ENCODE measurements at places on chromosomes 5 and 9. TPM values are rescaled to one million over a fixed set of nuclear protein-coding genes. Genes with fewer than 3 reads are reported as not detected.

- H3K27ac ChIP-seq, result no peak within 1 kb of the TSS
- peak; percentile 86 for DNase-seq
- H3K27me3 ChIP-seq, result peaks cover 38% of the 10 kb centered on the region
- H3K4me3 ChIP-seq, result peak within 1 kb of the TSS; percentile 68
These were observed at the start of gene F2RL1 for GRCh38 chr5:76818844-76819831. Gene F2RL1 (plus strand): TSS chr5:76819030. CDS start chr5:76819183, 153 bp downstream.

DNA sequence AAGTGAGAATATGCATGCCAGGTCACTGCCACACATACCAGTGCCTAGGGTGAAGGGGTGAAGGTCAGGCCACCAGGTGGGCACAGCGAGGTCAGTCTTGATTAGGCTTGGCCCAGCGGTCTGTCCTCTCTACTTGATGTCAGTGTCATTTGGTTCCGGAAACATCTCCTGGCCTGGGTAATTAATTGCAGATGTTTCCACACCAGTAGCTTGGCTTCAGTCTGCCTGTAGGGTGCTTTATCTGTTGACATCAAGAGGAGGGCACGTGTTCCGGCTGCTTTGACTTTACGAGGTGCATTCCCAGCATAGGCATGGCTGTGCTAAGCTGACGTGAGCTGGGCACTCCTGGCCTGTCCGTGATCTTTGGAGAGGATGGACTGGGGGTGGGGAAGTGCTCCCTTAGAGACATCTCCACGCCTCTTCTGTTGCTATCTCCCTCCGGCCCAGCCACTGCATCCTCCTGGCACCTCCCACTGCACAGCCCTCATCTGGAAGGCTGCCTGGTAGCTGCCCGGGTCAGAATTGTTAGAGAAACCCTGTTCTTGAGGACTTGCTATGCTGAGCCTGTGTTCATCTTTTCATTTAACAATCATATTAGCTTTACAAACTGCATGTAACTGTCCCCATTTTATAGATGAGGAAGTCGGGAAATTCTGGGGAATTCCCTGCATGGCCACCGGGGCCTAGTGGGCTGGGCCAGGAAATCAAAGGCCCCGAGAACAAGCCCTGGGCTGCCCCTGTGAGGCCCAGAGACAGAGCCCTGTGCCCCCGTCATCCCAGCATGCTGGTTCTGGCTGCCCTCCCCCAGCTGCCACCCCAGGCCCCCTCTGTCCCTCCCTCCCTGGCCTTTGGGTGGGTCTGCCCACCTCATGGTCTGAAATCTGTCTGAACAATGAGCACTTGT, 29.1 kb downstream of the JADE2 start:
- H3K4me3 ChIP-seq, result no peak overlapping the region
- H3K36me3 ChIP-seq, result peaks cover 13% of the 10 kb centered on the region
- no peaks in the 10 kb centered on the region for H3K27me3 ChIP-seq
- peaks cover 70% of the 10 kb centered on the region for H3K4me1 ChIP-seq

DNA sequence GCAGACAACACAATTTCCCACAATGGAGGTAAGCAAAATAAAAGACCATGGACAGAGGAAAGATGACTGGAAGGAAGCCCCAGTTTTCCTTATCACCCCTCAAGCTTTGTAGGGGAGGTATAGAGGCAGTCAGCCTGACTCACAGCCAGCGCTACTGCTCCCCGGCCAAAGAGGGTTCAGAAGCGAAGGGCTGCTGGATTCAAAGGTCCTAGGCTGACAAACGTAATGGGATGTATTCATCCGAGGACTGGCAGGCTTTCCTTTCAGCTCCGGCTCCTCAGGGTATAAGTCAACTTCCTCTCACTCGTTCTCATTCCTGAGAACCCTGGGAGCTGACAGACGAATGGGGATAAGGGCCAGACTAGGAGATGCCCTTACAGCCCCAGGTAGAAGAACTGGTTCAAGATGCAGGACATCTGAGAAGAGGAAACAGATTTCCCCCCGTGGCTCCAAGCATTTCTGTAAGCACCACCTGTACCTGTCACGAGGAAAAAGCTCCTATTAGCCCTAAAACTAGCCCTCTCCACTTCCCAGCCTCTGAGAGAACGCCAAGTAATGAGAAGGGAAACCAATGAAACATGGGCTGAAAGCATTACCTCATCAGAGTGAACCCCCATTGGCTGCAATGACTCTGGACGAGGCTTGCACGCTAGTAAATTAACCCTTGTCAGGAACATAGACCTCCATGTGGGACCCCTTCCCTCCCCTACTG, 22.1 kb upstream of the FAM13B start:
- no peak overlapping the region for H3K4me3 ChIP-seq
- H3K4me1 ChIP-seq, result no peaks in the 10 kb centered on the region
- no peak overlapping the region for H3K27ac ChIP-seq
- H3K27me3 ChIP-seq, result no peaks in the 10 kb centered on the region

- no peaks in the 10 kb centered on the region for H3K4me1 ChIP-seq
- H3K4me3 ChIP-seq, result no peak overlapping the region
- no peak overlapping the region for H3K27ac ChIP-seq
- H3K36me3 ChIP-seq, result no peaks in the 10 kb centered on the region
These were observed 9.2 kb upstream of the HTR4 start for GRCh38 chr5:148663509-148663908.

GRCh38 chr5:133967698-133968203, 674 bp downstream of the C5orf15 start:
- DNase-seq, result no peak
- H3K36me3 ChIP-seq, result peaks cover 5% of the 10 kb centered on the region
- H3K27ac ChIP-seq, result peak overlapping the region; percentile 89
- H3K4me1 ChIP-seq, result peaks cover 13% of the 10 kb centered on the region

DNA sequence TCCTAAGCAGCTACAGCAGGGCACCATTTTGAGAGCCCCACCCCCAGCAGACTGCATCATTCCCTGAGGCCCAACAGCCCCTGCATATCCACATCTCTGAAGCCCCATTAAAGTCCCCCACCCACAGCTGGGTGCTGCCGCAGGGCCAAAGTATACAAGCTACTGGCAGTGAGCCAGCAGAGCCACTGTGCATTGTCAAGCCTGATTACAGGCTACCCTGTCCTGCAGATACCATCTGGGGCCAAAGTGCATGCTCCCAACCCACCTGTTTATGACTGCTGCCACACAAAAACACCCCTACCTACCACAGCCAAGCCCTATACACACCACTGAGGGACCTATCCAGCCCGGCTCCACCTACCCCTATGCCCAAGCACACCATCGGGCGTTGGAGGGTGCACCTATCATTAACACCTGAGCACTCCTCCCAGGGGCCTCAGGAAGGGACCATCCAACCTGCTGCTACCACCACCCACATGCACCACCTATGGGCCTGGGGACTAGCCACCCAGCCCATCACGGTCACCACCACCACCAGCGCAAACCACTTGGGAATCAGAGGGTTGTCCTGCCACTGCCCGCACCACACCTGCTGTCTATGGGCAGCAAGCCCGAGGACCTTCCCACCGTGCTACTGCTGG, 105.0 kb downstream of the PLPP1 start:
- no peaks in the 10 kb centered on the region for H3K4me1 ChIP-seq
- DNase-seq, result no peak
- no peak overlapping the region for H3K4me3 ChIP-seq

DNA sequence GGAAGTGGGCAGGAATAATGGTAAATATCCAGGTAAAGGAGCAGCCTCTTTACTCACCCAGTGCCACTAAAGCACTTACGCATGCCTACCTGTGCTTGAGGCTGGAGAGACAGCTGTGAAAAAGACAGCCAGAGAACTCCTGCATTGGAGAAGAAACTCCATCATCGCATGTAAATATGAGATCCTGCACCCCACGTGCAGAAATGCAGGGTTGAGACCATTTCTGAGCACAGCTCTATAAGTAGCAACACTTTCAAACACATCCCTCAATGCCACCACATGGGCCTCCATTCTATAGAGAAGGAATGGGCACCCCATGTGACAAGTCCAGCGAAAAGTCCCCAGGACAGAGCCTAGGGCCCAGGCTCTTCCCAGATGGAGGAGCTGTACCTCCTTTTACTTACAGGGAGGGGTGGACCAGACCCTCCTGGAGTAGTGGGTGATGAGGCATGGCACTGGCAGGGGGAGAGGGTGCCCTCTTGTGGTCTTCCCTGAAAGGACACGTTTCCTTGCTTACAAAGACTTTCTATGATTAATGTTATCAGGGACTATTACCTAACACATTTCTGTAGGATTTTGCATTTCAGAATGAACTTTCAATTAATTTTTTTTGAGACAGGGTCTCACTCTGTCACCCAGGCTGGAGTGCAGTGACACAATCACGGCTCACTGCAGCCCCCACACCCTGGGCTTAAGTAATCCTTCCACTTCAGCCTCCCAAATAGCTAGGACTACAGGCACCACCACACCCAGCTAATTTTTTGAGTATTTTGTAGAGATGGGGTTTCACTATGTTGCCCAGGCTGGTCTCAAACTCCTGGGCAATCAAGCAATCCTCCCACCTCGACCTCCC, 55.3 kb upstream of the IL17B start:
- H3K36me3 ChIP-seq, result no peaks in the 10 kb centered on the region
- peaks cover 30% of the 10 kb centered on the region for H3K4me1 ChIP-seq

DNA sequence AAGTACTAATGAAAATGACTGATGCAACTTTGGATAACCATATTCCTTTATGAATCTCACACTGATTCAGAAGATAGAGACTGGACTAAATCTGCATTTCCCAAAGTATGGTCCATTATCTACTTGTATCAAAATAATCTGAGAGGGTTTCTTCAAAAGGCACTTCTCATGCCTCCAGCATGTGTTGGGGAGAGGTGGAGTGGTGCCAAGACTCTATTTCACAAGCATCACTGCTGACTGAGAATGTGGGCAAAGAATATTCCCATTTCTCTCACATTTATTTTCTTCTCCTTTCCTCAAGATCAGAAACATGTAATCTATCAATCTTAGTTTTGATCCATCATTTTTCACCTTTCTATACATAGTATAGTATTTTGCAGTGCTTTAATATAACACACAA, 135.4 kb downstream of the GABRB2 start:
- H3K4me1 ChIP-seq, result no peaks in the 10 kb centered on the region
- H3K36me3 ChIP-seq, result no peaks in the 10 kb centered on the region
- no peak overlapping the region for H3K4me3 ChIP-seq
- H3K27me3 ChIP-seq, result no peaks in the 10 kb centered on the region
- DNase-seq, result no peak

GRCh38 chr5:102579379-102579778, 80.6 kb upstream of the SLCO6A1 start:
- H3K27me3 ChIP-seq, result no peaks in the 10 kb centered on the region
- H3K36me3 ChIP-seq, result no peaks in the 10 kb centered on the region
- H3K27ac ChIP-seq, result no peak overlapping the region

DNA sequence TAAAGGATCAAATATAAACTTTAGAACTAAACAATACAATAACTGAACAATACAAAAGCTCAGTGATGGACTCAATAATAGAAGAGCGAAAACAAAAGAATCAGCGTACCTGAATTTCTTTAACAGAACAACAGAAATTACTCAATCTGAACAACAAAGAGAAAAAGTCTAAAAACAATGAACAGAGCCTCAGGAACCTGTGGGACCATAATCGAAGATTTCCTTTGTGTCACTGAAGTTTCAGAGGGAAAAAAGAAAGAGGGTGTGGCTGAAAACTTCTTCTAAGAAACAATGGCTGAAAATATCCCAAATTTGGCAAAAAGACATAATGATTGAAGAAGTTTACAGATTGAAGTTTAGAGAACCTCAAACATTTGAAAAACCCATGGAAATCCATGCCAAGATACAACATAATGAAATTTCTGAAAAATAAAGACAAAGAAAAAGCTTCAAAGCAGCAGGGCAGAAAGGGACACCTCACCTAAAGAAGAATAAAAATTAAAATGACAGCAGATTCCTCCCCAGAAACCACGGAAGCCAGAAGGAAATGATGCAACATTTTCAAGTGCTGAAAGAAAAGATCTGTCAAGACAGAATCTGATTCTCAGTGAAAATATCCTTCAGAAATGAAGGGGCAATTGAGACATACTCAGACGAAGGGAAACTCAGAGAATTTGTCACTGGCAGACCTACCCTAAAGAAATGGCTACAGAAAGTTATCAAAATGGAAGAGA, 288.8 kb downstream of the ARL15 start:
- no peak for DNase-seq
- no peaks in the 10 kb centered on the region for H3K36me3 ChIP-seq
- H3K27ac ChIP-seq, result no peak overlapping the region
- H3K4me3 ChIP-seq, result no peak overlapping the region
- no peaks in the 10 kb centered on the region for H3K27me3 ChIP-seq
- H3K4me1 ChIP-seq, result peaks cover 14% of the 10 kb centered on the region

- no peaks in the 10 kb centered on the region for H3K36me3 ChIP-seq
- H3K4me3 ChIP-seq, result no peak overlapping the region
- H3K27ac ChIP-seq, result no peak overlapping the region
- no peak for DNase-seq
- peaks cover 5% of the 10 kb centered on the region for H3K4me1 ChIP-seq
These were observed 101.5 kb downstream of the DENND1A start for GRCh38 chr9:123828449-123828848.

DNA sequence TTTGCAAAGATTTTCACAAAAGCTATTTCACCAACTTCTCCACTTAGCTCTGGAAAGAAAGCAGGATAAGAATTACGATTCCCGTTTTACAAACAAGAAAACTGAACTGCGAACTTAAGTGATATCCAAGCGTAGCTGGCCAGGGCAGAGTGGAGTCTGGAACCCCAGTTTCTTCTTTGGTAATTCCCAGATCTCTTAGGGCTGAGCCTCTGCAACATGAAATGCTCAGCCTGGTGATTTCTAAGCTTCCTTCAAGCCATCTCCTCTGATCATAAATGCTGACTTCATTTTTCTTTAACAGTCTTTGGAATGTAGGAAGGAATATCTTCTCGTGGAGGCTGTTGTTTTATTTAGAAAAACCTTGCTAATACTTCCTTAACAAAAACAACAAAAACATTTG, 620.0 kb downstream of the CCDC171 start:
- H3K4me1 ChIP-seq, result no peaks in the 10 kb centered on the region
- DNase-seq, result no peak
- no peaks in the 10 kb centered on the region for H3K36me3 ChIP-seq
- no peak overlapping the region for H3K27ac ChIP-seq
- H3K4me3 ChIP-seq, result no peak overlapping the region
- H3K27me3 ChIP-seq, result no peaks in the 10 kb centered on the region

- DNase-seq, result no peak
- no peaks in the 10 kb centered on the region for H3K36me3 ChIP-seq
- no peaks in the 10 kb centered on the region for H3K27me3 ChIP-seq
- H3K27ac ChIP-seq, result peak overlapping the region; percentile 85
These were observed 681 bp downstream of the CPLANE1 start for GRCh38 chr5:37248421-37248969.

Gene TEK
- polyA plus RNA-seq, result 5.7 TPM

Gene SLCO4C1
- 0.19 TPM for polyA plus RNA-seq

Gene CDH18
- not detected for polyA plus RNA-seq

Gene RELL2
- 25.1 TPM for polyA plus RNA-seq

Gene LRRC19
- not detected for polyA plus RNA-seq

Gene PCDHA12
- not detected for polyA plus RNA-seq

Gene TPM2
- polyA plus RNA-seq, result 237 TPM

Gene KCNV2
- polyA plus RNA-seq, result not detected
